ENCODE measurements at places on chromosomes 4 and X.

DNA sequence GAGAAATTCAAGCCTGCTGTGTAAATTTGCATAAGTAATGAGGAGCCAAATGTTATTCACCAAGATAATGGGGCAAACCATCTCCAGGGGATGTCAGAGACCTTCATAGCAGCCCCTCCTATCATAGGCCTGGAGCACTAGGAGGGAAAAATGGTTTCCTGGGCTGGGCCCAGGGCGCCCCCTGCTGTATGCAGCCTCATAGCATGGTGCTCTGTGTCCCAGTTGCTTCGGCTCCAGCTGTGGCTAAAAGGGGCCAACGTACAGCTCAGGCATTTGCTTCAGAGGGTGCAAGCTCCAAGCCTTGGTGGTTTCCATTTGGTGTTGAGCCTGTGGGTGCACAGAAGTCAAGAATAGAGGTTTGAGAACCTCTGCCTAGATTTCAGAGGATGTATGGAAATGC is 859.3 kb downstream of the RPA4 start:
- ATAC-seq = no peak

- ATAC-seq = no peak
These were observed 175.6 kb downstream of the SNCA start for GRCh38 chr4:89661173-89661899.

GRCh38 chr4:130659320-130659719 is 1563.4 kb downstream of the C4orf33 start:
- no peak for ATAC-seq

DNA sequence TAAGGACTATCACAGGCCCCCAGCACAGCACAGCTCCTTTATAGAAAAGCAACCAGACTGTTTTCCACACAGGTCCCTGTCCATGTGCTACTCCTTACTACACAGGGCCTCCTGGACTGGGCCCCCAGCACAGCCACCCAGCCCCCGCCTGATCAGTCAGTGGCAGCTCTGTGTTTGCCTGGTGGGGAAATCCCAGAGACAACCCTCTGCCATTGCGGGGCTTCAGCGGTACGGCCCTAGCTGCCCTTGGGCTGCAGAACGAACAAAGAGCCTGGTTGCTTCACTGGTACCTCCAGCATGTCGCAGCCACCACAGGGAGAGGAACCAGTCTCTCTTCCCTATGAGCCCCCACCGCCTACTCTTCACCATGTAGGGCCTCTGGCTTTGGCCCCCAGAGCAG is 30.7 kb downstream of the CBR4 start:
- no peak for ATAC-seq

DNA sequence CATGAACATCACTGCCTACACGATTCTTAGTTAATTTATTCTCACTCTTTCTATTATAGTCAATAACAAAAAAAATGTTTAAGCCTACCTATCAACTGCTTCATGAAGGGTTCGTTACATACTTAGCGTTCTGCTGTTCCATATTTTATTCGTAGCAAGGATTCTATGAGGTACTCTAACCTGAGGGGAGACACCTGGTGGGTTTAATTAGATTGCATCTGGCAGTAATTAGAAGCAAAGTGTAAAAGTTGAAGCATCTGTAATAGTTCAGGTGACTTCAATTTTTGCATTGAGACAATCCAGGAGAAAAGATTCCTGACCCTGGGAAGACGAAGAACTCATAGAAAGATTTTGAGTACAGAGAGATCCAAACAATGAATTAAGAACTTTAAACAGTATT is 1655.8 kb upstream of the TENM3 start:
- no peak for ATAC-seq
